Esophagus muscularis mucosa (tissue), 4 donors: ENCODE measurements at places on chromosomes 4 and X. TPM values are rescaled to one million over a fixed set of nuclear protein-coding genes. Genes with fewer than 3 reads are reported as not detected.

DNA sequence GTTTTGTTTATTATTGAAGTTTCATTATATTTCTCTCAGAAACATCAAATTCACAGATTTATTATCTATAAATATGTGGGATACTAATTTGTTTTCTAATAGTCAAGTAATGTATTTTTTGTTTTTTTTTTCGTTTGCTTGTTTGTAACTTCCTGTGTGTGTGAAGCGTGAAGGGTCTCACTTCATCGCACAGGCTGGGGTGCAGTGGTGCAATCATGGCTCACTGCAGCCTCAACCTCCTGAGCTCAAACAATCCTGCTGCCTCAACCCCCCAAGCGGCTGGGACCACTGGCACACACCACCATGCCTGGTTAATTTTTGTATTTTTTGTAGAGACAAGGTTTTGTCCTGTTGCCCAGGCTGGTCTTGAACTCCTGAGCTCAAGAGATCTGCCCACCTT is 55.1 kb downstream of the SH3RF1 start:
- no peaks in the 10 kb centered on the region for H3K36me3 ChIP-seq
- no peaks in the 10 kb centered on the region for H3K27me3 ChIP-seq
- H3K4me3 ChIP-seq, result no peak overlapping the region

DNA sequence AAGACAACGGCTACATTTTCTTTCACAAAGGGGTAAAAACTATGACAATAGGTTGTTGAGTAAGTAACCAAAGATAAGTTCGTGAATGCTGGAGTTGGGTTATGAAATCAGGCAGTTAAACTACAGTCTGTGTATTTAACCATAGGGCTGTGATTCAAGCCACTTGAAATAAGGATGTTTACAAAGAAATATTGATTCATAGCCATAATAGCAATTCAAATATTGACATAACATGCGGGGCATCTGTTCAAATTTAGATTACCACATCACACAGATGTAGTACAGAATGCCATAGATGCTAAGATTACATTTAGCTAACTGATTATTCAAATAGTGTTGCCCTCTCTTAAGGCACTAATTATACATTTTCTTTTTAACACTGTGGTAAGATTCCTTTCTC is 364.1 kb downstream of the FSTL5 start:
- no peak overlapping the region for H3K4me3 ChIP-seq
- DNase-seq, result no peak
- no peaks in the 10 kb centered on the region for H3K27me3 ChIP-seq
- no peak overlapping the region for H3K27ac ChIP-seq

PIR gene
- 21.4 TPM for total RNA-seq

DNA sequence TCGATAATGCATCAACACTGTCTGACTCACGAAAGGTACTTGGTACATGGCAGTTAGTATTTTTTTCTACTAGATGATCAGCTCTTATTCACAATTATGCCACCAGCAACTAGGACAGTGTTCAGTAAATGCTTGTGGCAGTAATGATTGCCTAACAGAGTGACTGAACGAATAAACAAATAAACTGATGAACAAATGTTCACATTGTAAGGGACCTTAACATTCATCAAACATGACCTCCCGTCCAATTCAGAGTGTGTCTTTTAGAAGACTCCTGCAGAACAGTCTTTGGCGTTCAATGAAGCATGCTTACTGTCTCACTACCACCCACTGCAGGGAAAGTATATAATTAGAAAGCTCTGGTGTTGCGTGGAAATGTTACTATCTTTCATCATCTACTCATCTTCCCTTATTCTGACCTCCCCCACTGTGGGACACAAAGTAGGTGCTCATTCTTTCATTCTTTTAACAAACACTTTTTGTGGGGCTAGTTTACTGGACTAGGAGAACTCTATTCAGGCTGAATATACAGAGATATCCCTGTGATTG is 319.3 kb downstream of the RAB28 start:
- H3K4me3 ChIP-seq, result no peak overlapping the region
- no peaks in the 10 kb centered on the region for H3K27me3 ChIP-seq
- DNase-seq, result no peak
- no peak overlapping the region for H3K27ac ChIP-seq
- no peaks in the 10 kb centered on the region for H3K4me1 ChIP-seq
- H3K36me3 ChIP-seq, result no peaks in the 10 kb centered on the region

DNA sequence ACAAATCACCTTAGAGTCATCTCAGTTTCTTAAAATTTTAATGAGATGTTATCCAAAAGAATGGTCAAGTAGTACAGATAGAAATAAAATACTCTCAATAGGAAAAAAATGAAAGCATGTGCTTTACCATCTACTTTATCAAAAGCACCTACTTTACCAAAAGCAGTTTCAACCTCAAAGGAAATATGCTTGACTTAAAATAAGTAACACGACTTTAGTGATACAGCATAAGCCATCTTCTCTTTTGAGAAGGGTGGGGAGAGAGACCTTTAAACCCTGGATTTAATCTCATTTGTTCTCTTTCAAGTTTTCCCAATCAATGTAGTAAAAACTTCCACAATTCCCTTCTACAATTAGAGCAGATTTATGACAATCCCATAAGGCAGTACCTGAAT is 26.5 kb downstream of the OTUD4 start:
- no peak overlapping the region for H3K4me3 ChIP-seq
- H3K27ac ChIP-seq, result no peak overlapping the region
- H3K27me3 ChIP-seq, result no peaks in the 10 kb centered on the region
- H3K36me3 ChIP-seq, result peaks cover 27% of the 10 kb centered on the region
- no peak for DNase-seq

DGKQ gene
- total RNA-seq, result 7.5 TPM

DNA sequence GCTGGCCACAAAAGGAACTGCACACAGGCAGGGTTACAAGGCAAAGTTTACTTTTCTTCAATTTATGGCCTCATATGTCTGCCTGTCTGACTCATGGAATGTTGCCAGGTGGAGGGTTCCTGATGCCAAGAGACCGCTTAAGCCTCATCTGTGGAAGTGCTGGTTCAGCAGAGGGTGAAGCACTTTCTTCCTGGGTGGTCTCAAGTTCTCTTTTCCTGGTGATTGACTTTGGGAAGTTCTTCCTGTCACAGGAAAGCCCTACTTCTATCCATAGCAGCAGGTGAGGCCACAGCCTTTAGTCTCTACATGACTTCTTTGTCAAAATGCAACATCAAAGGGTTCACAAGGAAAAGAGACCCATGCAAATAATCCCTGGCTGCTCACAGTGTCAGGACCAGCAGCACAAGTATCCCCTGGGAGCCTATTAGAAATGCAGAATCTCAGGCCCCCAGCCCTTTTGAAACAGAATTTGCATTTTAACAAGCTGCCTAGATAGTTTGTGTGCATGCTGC is 81.4 kb upstream of the IGFBP7 start:
- no peak overlapping the region for H3K4me3 ChIP-seq
- no peak for DNase-seq
- peaks cover 9% of the 10 kb centered on the region for H3K27me3 ChIP-seq
- peaks cover 19% of the 10 kb centered on the region for H3K4me1 ChIP-seq
- H3K36me3 ChIP-seq, result no peaks in the 10 kb centered on the region

- H3K4me1 ChIP-seq, result peaks cover 32% of the 10 kb centered on the region
- H3K27me3 ChIP-seq, result no peaks in the 10 kb centered on the region
- H3K27ac ChIP-seq, result peak overlapping the region; percentile 34
- no peak for DNase-seq
- H3K4me3 ChIP-seq, result no peak overlapping the region
- H3K36me3 ChIP-seq, result peaks cover 27% of the 10 kb centered on the region
Measured at GRCh38 chr4:26420438-26420837, 69.8 kb downstream of the CCKAR start.
